ENCODE measurements at places on chromosomes 4 and X. TPM values are rescaled to one million over a fixed set of nuclear protein-coding genes. Genes with fewer than 3 reads are reported as not detected.

PLAC1 gene
- total RNA-seq: 1.4 TPM

HTT gene
- 11.9 TPM for total RNA-seq

IL9R gene
- 0.16 TPM for total RNA-seq

TRPC3 gene
- total RNA-seq: 1.6 TPM

KLHL34 gene
- total RNA-seq: not detected

DRD5 gene
- total RNA-seq: not detected

ATP2B3 gene
- not detected for total RNA-seq

CXCL9 gene
- not detected for total RNA-seq

MUC7 gene
- total RNA-seq: not detected

Measured in epithelial cell of alveolus of lung (primary cell).